ENCODE measurements at places on chromosomes 5 and 9. TPM values are rescaled to one million over a fixed set of nuclear protein-coding genes. Genes with fewer than 3 reads are reported as not detected.

GRCh38 chr9:68953771-68954170 is 60.1 kb downstream of the PRKACG start:
- DNase-seq: no peak

GRCh38 chr9:138118601-138119071 is 241.1 kb downstream of the CACNA1B start:
- DNase-seq: no peak

GRCh38 chr5:130549884-130550561 is 615.0 kb downstream of the HINT1 start:
- DNase-seq: peak; percentile 90

The PCDHGA2 gene
- 4.5 TPM for total RNA-seq

The FOXD4L6 gene
- not detected for total RNA-seq

Data from fibroblast of lung (primary cell).